Peyer's patch (tissue), 4 donors: ENCODE measurements at places on chromosomes 5 and 9.
A peak's percentile ranks its signal among the peaks of the same experiment; 100 is the strongest.

GRCh38 chr9:71446473-71447411, 321.6 kb downstream of the CEMIP2 start:
- DNase-seq, result no peak

DNA sequence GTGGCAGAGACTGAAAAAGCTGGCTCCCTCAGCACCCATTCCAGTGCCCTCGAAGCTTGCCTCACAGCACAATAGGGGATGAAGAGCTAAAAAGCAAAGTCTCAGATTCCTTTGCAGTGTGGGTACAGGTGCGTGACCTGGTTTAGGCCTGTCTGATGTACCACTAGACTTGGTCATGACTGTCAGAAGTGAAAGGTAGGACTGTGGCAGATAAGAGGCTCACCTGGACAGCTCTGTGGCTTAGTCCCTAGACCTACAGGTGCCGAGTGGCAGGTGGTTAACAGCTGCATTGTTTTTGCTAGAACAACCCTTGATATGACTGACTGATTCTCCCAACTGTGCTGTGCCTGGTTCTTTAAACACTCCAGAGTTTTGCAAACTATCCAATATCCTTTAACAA, 14.7 kb upstream of the SFXN1 start:
- DNase-seq, result no peak

GRCh38 chr9:123753669-123754258, 176.2 kb downstream of the DENND1A start:
- no peak for DNase-seq

GRCh38 chr5:172806897-172807672, 27.0 kb upstream of the ERGIC1 start:
- peak; percentile 97 for DNase-seq

- DNase-seq, result no peak
Measured at GRCh38 chr5:155696362-155696761, 630.6 kb upstream of the SGCD start.

DNA sequence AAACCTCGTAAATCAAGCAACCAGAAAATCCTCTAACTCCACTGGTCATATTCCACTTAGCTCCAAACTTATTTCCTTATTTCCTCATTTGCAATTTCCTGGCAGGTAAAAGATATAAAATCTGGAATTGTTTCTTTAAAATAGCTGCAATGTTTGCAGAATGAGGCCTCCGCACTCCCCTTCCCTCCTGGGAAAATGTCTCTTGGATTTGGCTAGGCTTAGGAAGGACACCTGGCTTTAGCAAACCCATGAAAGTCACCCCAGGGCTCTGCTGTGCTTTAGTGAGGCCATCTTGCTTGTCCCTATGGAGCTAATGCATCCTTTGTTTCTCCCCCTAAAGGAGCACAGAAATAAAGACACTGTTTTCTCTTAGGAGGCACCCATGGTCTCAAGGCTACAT, 10.5 kb downstream of the ARSB start:
- no peak for DNase-seq

GRCh38 chr9:36997414-36997813, 36.7 kb downstream of the PAX5 start:
- DNase-seq, result no peak

DNA sequence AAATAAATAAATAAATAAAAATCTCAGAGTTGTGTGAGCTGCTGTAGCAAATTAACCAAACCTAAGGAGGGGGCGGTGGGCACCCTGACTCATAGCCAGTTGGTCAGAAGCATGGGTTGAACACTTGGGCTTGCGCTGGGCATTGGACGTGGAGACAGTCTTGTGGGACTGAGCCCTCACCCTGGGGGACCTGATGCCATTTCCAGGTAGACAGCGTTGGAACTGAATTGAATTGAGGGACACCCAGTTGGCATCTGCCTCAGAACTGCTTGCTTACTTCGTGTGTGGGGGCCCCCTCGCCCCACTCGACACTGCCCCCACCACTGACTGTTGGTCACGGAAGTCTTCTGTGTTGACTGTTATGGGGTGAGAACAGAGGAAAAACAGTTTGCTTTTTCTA, 19.0 kb upstream of the TBC1D9B start:
- no peak for DNase-seq

DNA sequence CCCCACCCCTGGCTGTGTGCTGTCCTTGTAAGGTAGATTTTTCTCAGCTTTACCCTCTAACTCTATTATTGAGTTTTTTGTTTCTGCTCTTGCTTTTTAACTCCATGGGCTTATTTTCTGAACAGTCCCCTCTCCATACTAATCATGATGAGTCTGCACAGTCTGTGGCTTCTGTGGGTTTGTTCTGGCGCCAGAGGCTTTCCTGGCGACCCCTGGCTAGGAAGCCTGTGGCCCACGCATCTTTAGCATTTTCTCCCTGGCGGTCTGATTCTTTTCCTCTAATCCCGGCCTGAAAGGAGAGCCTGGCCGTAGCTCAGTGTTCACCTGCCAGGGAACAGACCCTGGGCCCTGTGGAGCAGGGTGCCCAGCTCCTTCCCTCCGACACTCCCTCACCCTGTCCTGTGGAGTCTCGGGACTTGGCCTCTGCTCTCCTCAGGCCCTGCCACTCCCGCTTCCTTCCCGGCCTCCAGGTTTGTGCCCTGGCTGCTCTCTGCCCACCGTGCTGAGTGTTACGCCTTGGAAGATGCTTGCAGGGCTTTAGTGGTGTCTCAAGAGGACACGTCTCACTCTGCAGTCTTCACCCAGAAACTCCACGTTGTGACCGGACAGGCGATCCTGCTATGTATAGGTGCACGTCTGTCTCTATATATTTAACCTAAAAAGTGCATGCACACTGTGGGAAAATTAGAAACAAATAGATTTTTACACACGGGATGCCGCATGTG, 31.7 kb upstream of the LRRC14B start:
- peak; percentile 39 for DNase-seq

DNA sequence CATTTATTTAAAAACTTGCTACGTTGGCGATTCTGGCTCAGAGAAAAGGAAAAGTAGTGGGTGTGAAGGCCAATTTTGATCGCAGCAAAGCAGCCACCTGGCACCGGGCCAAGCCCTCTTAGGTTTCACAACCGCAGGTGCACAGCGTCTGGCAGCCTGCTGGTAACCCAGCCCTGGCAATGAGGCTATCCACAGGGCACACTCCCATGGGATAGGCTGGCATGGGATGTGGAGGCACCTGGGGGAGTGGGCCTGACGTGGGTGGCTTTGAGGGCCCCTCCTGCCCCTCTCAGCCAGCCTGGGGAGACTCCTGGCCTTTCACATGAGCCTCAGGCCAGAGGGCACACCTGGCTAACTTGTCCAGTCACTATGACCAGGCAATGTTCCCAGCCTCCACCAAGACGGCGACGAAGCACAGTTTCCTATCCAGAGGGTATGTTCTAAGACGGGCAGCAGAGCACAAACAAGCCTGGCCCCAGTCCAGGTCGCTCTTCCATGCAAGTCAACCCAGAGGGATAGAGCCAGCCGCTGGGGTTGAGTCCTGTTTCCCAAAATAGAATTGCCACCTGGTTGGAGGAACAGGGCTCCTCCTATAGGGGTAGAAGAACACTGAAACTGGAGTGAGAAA, 19.0 kb downstream of the CMBL start:
- DNase-seq, result peak; percentile 89

- DNase-seq, result no peak
Measured at GRCh38 chr5:100646691-100647090, 111.5 kb downstream of the FAM174A start.

DNA sequence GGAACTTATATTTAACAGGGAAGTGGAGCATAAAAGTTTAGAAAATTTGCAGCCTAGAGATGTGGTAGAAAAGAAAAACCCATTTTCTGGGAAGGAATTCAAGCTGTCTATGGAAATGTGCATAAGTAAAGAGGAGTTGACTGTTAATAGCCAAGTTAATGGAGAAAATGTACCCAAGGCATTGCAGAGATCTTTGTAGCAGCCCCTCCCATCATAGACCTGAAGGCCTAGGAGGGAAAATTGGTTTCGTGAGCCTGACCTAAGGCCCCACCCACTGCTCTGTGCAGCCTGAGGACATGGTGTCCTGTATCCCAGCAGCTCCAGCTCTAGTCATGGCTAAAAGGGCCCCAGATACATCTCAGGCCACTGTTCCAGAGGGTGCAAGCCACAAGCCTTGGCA, 772.4 kb upstream of the RIOK2 start:
- no peak for DNase-seq

DNA sequence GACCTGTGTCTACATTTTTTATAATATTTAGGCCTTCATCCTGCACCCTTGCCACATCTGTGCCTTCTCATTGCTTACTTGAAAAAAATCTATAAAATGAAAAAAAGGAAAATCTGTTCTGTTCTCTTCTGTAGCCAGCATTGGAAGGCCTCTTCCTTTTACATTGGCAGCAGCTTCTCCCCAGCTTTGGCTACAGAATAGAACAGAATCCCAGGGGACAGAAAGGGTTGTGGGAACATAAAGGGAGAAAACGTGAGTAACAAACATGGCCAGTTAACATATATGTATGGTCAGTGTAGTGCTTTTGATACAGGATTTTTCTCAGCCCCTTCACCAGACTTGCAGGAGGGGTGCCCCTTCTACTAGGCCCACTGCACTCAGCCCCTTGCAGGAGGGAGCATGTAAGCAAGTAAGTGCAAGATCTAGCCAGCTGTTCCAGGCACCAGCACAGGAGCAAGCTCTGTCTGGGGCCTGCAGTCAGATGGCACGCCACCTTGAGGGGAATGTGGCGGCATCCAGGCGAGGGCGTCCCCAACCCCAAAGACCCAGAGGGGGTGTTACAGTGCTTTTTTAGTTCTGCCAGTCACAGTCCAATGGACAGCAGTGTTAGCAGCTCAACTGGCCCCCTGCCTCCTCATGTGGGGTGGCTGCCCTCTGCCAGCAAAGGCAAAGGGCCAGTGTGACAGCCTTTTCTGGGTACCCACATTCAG, 330.5 kb upstream of the ZNF462 start:
- DNase-seq, result no peak

DNA sequence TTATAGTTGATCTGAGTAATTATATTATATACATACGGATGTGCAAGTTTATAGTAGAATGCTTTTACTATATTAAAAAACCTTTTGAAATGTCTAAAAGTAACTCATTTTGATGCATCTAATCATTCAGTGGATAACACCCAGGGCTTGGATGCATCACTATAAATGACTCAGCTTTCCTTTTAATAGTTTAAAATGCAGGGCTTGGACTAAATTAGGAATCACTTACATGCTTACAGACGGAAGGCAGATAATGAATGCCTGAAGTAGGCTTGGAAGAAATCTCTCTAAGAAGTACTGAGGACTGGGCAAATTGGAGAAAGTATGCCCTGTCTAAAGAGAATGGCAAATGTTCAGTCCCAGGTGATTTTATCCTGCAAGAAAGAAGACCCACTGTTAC, 362.5 kb upstream of the CCNH start:
- DNase-seq, result no peak

DNA sequence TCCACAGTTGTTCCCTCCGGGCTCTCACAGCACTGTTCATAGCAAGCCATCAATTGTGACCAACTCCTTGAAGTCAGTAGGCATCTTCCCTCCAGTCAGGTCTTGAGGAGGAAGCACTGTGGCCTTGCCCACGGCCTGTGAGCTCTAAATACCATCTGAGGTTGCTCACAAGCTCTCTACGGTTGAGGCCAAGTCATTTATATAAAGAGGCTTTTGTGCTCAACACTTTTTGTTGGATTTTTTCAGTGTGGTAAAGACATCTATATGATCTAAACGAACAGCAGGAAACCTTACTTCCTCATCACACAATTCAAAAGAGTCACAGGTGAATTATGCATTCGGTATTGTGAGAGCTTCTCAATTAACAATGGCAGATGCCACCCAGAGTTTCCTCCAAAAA, 97.3 kb downstream of the ZNF462 start:
- DNase-seq, result no peak

DNA sequence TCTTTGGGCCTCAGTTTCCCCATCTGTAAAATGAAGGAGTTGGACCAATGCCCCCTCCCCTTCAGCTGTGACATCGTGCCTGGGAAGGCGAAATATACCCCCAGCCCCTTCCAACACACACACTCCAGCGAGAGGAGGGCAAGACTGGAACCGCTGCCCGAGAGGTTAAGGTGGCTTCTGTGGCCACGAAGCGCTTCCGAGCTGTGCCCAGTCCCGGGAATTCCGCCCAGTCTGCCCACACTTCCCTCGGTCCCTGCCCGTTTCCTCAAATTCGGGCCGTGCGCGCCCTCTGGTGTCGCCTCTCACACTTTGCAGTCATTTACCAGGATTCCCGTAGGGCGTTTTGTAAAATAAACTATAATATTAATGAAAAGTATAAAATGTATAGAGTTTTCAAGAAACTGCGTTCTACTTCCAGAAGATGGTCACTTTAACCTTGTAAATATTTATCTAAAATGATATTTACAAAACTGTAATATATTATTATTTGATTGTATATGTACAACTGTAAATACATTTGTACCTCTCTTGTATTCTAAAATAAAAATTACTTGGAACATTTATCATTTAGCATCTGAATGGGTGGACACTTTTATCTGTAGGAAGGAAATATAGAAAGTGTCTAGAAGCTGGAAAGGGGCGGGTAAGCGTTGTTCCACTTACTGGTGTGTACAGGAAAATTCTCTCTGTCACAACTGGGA, 11.0 kb upstream of the EXOSC2 start:
- peak; percentile 86 for DNase-seq

GRCh38 chr5:137145721-137146120, 353.4 kb downstream of the SPOCK1 start:
- DNase-seq, result no peak

- DNase-seq, result peak; percentile 58
Measured at GRCh38 chr9:106860721-106861639, 2.0 kb upstream of the ZNF462 start.

DNA sequence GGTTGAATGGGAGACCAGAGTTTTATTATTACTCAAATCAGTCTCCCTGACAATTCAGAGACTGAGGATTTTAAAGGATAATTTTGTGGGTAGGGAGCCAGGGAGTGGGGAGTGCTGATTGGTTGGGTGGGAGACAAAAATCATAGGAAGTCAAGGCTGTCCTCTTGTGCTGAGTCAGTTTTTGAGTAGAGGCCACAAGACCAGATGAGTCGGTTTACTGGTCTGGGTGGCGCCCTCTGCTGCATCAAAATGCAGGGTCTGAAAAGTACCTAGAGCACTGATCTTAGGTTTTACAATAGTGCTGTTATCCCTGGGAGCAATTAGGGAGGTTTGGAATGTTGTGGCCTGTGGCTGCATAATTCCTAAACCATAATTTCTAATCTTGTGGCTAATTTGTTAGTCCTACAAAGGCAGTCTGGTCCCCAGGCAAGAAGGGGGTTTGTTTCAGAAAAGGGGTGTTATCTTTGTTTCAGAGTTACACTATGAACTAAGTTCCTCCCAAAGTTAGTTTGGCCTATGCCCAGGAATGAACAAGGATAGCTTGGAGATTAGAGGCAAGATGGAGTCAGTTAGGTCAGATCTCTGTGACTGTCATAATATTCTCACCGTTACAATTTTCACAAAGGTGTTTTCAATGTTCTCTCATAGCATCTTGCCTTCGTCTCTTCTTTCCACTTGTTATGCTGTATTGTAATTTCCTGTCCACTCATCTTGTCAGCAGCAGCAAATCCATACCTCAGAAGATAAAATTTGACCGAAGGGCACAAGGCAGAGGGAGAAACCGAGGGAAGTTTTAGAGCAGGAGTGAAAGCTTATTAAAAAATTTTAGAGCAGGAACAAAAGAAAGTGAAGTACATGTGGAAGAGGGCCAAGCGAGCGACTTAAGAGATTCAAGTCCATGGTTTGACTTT, 59.2 kb upstream of the CLINT1 start:
- DNase-seq, result peak; percentile 67
